AG04449 (cell line): ENCODE measurements at places on chromosomes 3 and 15.

GRCh38 chr15:48537271-48538113, 108.0 kb downstream of the FBN1 start:
- DNase-seq: no peak

GRCh38 chr3:64837986-64838735, 150.4 kb upstream of the ADAMTS9 start:
- no peak for DNase-seq

DNA sequence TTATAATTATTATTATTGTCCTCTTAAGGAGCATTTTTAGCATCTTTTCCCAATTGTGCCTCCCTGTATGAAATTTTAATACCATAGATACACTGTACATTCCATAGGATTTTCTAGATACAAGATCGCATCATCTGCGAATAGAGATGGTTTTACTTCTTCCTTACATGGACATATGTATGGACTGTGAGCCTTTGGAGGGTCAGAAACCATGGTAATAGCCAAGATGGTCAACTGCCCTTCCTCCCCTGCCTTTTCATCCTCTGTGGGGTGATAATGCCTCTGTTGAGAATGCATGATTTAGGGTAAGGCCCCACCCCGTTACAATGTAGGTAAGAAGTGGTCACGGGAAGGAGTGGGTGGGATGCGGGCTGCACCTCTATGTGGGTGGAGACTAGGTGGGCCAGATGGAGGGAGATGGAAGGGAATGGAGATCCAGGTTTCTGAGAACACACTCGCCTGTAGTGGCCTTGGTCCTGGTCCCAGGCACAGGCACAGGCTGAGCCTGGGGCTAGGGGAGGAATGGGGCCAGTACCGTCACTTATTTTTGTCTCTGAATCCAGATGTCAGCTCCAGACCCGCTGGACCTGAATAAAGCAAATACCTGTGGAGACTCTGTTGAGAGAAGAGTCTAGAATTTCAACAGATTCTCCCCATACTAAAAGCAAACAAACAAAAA, 31.7 kb downstream of the GOLGA6A start:
- DNase-seq: no peak

DNA sequence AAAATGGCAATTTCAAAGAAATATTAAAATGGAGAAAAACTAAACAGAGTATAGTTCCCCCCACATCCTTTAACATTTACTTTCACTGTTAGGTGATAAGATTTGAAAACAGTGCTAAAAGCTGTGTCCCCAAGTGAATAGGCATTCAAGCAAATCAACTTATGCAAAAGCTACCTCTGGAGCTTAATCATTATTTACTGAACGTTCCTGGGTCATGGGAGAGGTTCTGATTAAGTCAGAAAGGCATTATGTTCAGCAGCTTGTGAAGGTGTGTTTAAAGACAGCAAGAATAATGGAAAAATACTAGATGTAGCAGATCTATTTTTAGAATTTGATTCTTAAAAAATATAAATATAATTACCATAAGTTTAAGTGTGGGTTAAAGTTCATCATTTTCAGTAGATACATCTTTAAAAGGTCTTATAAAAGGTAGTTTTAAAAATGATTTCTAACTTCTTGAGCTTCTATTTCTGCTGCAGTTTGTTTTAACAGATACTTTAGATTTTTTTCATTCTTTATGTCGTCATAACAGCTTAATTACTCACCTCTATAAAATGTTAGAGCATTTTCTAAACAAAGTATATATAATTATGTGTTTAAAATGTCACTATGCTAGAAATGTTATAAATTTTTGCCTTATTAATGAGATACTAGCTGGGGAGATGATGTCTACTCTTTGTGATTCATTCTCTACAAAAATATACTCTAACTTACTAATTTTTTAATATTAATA, 127.9 kb downstream of the MITF start:
- DNase-seq: no peak

- DNase-seq: no peak
These were observed 2.6 kb upstream of the RBM15B start for GRCh38 chr3:51388286-51389029.

- no peak for DNase-seq
These were observed 319.3 kb upstream of the SATB1 start for GRCh38 chr3:18744472-18744871.

DNA sequence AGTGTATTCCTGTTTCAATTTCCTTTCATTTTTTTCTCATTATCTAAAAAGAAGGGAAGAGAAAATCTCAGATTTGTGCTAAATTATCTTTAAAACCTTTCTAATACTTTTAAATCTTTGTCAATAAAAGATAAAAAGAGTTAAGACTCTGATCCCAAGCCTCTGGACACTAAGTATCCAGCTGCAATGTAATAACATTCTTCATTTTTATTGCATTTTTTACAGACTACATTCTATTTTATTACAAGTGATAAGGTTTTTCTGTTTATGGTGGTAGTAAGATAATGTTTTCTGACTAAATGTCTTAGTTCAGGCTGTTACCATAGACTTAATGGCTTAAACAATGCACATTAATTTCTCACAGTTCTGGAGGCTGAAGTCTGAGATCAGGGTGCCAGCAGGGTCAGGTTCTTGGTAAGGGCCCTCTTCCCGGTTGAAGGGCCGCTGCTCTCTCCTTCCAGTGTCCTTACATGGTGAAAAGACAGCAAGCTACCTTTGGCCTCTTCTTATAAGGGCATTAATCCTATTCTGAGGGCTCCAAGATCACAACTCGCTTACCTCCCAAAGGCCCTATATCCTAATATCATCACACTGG, 19.7 kb downstream of the KCNAB1 start:
- no peak for DNase-seq

DNA sequence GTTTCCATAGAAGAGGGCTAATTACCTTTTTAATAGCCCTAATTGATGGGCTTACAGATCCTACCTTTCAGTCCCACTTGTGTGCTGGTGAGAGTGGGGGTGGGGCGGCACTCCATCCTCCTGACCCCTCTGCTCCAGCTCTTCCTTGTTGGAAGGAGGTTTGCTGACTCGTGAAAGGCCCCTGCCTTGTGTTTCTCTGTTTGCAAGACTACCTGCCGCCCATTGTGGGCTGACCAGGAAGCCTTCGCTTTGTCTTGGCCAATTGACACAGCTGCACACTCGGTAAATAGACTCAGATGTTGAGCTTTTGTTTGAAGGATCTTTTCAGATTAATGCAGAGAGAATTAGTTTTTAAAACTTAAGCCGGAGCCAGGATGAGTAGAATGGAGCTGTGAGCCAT, 197.3 kb upstream of the HES1 start:
- no peak for DNase-seq

GRCh38 chr3:131690800-131691199, 188.0 kb upstream of the MRPL3 start:
- no peak for DNase-seq

- no peak for DNase-seq
These were observed 80.0 kb downstream of the AAGAB start for GRCh38 chr15:67174446-67174845.

GRCh38 chr15:100710744-100711515, 108.5 kb downstream of the ASB7 start:
- DNase-seq: no peak

- DNase-seq: no peak
These were observed 335.2 kb upstream of the CTDSPL start for GRCh38 chr3:37526511-37526910.

DNA sequence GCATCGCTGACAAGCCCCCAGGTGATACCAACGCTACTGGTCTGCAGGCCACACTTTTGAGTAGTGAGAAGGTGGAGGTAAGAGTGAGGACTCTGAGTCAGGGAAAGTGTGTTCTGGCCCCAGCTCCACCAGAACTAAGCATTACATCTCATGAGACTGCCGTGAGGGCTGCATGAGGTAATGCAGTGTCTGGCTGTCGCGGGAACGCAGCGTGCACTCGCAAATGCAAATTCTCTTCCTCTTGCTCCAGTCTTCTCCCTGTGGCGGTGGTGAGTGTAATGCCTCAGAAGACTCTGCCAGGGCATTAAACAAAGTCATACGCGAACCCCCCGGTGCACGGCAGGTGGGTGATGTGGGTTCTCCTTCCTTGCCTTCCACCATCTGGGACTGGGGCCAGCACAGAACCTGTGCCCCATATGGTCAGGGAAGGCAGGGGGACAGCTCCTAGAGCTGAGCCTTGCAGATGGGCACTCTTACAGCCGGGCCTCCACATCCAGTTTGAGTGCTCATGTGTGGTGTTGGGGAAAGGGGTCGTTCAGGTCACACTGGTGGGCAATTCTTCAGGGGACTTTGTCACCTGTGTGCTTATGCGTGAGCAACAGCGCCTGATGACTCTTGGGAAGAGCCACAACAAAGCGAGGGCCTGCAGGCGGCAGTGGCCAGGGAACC, 175.8 kb downstream of the XXYLT1 start:
- DNase-seq: no peak

DNA sequence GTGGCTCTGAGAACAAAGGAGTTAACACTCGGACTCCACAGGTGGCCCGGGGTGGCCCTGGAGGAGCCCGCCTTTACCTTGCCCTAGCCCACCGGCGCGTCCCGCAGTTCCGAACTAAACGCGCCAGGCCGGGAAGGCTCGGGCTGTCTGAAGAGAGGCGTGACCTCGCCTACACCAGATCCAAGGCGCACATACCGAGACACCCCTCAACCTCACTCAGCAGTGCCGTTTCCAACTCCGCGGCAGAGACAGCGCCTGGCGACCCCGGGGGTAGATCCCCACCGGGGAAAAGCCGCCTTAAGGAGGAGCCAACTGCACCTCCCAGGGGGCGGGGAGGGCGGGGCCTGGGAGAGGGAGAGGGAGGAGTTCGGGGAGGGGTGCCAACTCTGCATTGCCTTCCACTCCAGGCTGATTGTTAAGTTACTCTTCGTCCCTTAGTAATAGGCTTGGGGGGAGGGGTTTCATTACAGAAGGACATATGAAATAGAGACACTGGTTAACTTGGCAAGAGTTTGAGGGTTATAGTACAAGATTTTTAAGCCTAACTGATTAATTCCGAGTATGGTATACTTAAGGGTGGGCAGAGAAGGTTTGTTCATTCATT, at the start of gene DLG1:
Gene DLG1 (minus strand): TSS at position 272 of the 604 bp plus-strand sequence. CDS start 1,408 bp downstream, outside the sequence.
- no peak for DNase-seq

DNA sequence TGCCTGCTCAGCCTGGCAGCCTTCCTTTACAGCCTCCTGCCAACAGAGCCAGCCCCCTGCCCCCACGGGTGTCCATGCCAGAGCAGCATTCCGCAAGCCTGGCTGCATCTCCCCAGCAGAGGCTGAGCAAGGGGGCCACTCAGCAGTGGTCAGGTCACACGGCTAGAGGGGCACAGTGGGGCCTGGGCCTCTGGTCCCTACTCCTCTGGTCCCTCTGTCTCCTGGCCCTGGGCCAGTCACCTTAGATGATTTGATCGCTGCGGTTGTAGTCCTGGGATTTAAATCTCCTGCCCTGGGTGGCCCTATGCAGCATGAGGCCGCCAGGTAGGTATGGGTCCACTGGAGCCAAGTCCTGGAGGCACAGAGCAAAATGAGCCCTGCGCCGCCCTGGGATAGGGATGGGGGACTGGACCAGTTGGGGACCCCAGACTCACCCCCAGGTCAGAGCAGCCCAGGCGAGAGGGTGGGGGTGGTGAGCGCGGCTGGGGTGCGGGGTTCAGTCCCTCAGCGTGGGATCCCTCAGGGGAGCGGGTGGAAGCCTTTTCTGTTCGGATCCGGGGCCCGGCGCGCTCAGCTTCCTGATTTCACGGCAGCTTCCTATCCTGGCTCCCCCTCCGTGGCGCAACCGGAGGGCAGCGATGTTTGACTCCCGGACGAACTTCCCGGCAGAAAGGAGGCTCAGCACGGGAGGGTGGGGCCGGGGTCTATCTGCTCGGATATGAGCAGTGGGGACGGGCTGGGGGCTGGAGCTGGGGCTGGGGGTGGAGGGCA, at the start of gene ZBTB47:
Gene ZBTB47 (plus strand): TSS at position 138 of the 771 bp plus-strand sequence. CDS start 4,659 bp downstream, outside the sequence.
- DNase-seq: no peak

- no peak for DNase-seq
These were observed 119.9 kb upstream of the FHIT start for GRCh38 chr3:61371123-61371522.

DNA sequence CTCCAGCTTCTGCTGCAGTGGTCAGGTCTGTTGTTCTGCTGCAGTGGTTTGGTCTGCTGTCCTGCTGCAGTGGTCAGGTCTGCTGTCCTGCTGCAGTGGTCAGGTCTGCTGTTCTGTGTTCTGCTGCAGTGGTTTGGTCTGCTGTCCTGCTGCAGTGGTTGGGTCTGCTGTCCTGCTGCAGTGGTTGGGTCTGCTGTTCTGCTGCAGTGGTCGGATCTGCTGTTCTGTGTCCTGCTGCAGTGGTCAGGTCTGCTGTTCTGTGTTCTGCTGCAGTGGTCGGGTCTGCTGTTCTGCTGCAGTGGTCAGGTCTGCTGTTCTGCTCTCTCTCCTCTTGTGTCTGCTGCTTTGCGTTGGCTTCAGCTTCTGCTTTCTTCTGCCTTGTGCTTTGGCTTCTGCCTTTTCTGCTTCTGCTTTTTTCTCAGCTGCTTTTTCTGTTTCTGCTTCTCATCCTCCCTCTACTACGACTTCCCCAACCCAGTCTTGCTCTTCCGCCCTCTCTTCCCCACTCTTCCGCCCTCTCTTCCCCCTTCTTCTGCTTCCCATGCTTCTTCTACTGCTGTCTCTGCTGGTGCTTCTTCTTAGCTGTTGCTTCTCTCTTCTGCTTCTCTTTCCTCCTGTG, 50.7 kb downstream of the FAM43A start:
- DNase-seq: no peak

DNA sequence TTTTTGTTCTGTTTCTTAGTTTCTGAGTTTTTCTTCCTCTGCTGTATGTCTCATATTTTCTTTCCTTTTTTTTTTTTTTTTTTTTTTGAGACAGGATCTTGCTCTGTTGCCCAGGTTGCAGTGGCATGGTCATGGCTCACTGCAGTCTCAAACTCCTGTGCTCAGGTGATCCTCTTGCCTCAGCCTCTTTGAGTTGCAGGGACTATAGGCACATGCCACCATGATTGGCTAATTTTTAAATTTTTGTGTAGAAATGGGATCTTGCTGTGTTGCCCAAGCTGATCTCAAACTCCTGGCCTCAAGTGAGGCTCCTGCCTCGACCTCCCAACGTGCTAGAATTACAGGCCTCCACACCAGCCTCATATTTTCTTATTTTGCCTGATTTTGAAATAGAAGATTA, 51.9 kb downstream of the CTDSPL2 start:
- DNase-seq: no peak

- DNase-seq: no peak
These were observed 131.1 kb downstream of the NR1I2 start for GRCh38 chr3:119913021-119913420.

GRCh38 chr3:61964566-61964965, 403.2 kb downstream of the PTPRG start:
- DNase-seq: no peak

GRCh38 chr3:138187296-138188012, at the start of gene ARMC8:
ARMC8 (plus strand) TSS chr3:138187301; CDS start chr3:138187555, 254 bp downstream.
- no peak for DNase-seq
